ENCODE measurements at places on chromosomes 3 and 15.
A peak's percentile ranks its signal among the peaks of the same experiment; 100 is the strongest.

- no peak for DNase-seq
Measured at GRCh38 chr15:74569731-74570070, 28.7 kb downstream of the ARID3B start.

- DNase-seq, result no peak
Measured at GRCh38 chr15:39031596-39031995, 467.0 kb upstream of the RASGRP1 start.

DNA sequence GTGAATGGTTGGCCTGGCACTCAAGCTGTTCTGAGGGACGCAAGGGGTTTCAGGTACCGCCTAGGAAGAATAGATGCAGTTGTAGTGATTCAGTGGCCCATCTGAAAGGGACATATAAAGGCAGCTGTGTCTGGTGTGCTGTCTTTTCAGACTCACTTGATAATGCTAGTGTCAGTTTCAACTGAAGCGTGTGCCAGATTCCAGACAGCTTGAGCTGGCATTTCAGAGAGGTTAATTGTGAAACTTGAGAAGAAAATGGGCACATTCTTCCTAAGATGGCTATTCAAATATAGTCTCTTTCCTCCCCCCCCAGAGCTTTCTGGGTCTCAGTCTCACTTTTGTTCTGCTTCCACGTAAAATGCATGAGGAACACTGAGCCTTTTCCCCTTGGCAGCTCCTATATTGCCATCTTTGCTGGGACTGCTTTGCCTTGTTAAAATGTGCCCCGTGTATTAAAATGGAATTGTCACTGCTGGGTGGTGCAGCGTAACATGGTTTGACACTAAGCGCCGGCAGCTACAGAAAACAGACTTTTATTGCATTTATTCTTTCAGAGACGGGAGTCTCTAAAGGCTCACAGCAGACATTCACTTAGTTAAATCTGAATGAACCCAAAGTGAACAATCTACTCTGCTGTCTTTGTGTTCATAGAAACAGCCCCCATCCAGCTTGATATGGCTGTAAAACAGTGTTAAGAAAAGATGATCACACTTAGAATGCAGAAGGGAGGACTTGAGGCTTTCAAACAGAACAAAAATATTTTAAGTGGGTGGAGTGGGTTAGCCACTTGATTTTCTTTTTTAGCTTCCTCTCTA, 478.7 kb downstream of the RBMS3 start:
- DNase-seq, result no peak

GRCh38 chr15:91881569-91882297, 28.2 kb downstream of the SLCO3A1 start:
- no peak for DNase-seq

- peak; percentile 46 for DNase-seq
Measured at GRCh38 chr3:66276705-66277274, 56.0 kb downstream of the SLC25A26 start.

GRCh38 chr3:108780235-108780634, 23.0 kb upstream of the RETNLB start:
- no peak for DNase-seq

- DNase-seq, result no peak
Measured at GRCh38 chr3:6262010-6262409, 598.9 kb upstream of the GRM7 start.

- DNase-seq, result no peak
Measured at GRCh38 chr3:134251731-134252391, 1.2 kb upstream of the RYK start.

DNA sequence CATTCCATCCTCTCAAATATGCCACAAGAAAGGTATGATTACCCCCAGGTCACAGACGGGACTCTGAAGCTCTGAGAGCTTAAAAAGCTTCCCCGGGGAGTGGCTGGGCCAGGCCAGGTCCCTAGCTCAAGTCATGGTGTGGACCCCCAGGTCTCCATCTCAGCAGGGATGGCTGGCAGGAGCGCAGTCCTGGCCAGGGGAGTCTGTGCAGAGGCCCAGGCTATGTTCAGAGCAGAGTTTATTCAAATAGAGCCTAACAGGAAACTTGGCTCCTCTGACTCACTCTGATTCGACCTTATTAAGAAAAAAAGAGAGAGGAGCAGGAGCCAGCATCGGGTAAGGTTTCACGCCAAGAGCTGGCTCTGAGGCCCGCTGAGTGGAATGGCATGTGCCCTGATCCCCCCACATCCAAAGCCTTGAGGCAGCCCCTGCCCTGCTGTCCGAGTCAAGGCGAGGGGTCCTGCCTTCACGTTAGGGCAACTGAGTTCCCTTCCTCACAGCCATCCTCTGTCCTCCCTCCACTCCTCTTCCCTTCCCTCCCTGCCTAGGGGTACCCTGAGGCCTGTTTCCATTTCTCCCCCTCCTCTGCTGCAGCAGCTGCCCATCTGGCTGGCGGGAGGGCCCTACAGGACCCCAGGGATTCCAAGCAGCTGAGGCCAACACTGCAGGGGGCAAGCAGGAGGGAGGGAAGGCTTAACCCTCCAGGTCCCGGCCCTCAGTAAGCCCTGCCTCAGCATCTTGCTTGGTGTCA, 1.9 kb upstream of the LOXL1 start:
- peak; percentile 73 for DNase-seq

DNA sequence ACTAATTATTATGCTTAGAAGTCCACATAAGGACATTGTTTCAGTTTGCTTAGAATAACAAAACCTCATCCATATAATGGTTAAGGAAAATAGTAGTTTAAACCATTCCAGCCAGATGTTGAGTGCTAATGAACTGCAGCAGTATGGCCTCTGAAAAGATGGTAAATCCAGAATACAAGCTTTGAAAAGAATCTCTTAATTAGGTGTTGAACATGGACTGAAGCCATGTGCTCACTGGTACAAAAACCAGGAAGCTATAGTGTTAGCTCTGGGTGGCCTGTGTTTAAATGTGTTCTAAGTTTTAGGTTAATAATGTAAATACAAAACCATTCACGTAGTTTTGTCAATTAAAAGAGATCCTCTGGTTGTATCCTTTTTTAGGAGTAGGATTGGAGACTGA, 78.2 kb downstream of the GALK2 start:
- no peak for DNase-seq

DNA sequence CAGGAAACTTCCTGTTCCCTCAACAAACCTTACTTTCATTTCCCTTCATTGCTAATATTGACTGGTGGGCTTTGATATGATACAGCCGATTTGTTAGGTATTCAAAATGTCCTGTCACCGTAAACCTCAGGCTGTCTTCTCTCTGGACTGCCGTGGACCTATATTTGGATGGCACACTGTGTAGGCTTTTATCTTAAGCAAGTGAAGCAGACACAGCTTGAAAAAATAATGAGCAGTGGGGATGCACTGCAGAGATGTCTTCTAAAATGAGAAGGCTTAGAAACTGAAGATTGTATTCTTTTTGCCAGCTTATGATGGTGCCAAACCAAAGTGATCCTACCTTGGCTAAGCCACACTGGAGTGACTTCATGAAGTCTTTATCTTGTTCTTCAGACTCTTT, 266.3 kb downstream of the NR1D2 start:
- DNase-seq, result no peak

- no peak for DNase-seq
Measured at GRCh38 chr15:72970933-72971760, 81.1 kb upstream of the NEO1 start.

DNA sequence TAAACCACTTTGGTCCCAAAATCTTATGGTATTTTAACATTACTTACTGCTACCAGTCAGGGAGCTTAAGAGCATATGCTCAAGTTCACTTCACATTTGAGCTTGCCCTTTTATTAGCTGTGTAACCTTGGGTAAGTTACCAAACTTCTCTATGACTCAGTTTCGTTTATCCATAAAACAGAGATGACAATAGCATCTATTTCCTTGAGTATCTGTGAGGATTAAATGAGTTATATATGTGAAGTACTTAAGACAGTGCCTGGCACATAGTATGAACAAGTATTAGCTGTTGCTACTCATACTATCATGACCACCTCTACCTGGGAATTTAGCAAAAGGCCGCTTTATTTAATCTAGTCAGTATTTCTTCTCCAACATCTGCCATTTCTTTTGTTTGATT, 5.9 kb downstream of the ATOSA start:
- DNase-seq, result no peak

DNA sequence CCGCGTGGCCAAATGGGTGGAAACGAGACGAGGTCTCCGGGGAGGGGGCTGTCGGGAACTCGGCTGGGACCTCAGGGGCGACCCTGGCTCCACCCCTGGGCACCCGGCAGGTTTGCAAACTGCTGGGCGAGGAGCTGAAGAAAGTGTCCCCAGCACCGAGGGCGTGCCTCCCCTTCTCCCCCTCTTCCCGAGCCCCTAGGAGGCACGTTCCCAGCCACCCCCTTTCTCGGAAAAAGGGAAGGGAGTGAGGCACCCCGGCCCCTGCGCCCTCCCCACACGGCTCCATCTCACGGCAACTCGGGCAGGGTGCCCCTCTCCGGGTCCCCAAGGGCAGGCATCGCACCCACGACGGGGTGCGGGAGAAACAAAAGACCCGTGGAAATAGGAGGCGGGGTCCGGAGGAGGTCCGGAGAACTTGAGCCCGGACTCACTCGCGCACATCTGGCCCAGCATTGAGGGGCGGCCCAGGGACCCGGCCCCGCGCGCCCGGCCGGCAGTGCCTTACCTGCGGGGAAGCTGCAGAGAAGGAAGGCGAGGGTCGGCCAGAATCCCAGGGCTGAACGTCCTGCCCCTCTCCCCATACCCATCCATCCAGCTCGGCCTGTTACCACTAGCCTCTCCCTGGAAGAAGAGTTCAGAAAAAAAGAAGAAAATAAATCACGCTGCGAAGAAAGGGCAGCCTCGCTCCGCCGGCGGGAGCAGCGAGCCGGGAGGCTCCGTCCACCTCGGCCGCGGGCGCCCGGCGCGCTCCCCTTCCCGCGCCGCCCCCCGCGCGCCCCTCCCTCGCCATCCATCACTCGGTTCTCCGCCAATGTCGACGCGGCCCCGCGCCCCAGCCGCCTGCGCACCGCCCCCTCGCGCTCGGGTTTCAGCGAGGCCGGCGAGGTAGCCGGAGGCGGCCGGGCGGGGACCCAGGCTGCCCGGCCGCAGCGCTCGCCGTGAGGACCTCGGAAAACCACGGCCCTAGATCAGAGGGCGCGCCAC, 16.3 kb downstream of the RGMA start:
- no peak for DNase-seq

DNA sequence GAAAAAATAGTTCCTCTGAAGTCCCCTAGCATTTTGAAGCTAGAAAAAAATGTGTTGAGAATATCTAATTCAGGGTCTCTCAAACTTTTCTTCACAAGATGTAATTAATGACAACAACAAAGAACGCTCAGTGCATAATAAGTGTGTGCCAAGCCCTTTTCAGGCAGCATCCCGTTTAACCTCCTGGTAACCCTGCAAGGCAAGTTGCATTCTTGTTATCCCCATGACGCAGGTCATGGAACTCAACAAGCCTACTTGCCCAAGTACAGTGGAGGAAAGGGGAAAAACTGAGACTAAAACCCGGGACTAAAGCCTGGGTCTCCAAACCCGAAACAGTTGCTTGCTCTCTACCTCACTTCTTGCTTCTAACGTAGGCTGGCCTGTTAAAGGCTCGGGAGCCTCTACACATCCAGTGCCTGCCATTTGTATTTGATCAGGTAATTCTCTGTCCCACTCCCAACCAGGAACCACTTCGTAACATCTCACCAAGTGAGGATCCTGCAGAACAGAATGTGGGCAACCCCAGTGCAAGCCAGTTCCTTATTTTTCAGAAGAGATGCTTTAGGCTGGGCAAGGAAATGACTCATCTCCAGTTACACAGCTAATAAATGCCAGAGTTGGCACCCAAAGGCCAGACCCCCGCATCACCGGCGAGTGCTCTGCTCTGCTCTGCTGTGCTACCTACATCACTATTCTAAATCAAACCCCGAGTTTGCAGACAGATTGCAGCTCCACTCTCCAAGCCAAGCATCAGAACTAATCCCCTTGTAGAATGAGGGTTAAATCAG, 28.3 kb downstream of the LMCD1 start:
- no peak for DNase-seq

DNA sequence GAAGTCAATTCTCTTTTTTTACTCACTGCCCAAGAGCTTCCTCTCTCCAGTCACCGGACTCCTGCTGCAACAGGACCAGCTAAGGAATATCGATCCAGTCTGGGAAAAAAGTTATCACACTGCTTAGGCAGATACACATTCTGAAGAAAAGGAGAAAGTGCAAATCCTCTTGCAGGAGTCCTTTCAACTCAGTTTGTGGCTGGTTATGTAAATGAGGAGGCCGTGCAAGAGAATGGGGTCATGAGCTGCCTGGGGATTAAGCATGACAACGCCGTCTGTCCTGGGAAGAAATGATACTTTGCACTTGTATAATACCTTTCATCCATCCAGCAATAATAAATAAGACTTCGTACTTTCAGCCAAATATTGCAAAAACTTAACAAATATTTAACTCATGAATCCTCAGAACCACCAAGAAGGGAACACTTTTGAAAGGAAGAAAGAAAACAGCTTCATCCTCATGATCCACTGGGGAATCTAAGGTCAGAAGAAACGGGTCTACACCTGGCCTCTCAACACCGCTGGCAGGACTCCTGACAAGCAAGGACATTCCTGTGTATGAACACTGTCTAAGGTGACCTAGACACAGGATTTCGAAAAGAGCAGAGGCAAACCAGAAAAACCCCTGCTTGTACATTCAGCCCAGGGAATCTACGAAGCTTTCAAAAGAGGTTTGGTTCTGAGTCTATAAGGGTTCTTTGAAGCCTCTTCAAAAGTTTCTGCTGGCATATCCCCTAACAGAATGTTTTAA, 13.1 kb upstream of the WWTR1 start:
- DNase-seq, result no peak

DNA sequence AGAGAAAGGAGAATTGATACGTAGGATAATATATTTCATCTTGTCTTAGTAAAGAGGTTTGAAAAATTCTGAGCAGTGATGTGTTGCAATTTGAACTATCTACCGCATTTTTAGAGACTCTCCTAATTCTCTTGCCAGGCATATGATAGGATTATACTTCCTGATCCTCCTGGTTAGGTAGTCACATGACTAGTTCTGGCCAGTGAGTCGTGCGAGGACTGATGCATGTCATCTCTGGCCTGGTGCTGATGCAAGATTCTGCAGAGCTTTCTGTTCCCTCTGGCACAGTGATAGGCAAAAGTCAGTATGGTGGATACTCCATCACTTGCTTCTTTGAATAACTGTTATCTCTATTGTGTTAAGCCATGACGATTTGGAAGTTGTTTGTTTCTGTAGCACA, 277.6 kb upstream of the NAALADL2 start:
- no peak for DNase-seq
